Activated naive CD4-positive, alpha-beta T cell treated with anti-CD3 and anti-CD28 coated beads, Interleukin-2, amount 50 U/mL, for 72 hours (primary cell): ENCODE measurements at places on chromosomes 1 and 21. TPM values are rescaled to one million over a fixed set of nuclear protein-coding genes. Genes with fewer than 3 reads are reported as not detected.

ACTL8 gene
- not detected for total RNA-seq

GRCh38 chr1:222820171-222820712 lies 5.4 kb downstream of the DISP1 start:
- no peak for DNase-seq

DNA sequence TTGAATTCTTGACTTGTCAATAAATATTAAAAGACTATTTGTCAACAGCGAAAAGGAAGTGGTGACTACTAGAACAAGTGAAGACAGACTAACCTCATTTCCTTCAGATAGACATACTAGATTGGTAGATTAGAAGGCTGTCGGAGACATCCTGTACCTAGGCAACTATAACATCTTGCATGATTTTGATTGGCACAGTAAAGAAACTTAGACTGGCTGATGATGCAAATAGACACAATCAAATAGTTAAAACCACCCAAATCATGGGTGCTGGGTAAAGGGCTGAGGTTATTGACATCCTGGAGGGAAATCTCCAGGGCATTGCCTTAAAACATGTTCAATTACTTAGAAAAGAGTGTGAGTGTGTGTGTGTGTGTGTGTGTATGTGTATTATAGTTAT lies 85.9 kb upstream of the EDEM3 start:
- DNase-seq, result no peak

GRCh38 chr21:46618738-46619379 lies 14.0 kb upstream of the S100B start:
- DNase-seq, result no peak

DNA sequence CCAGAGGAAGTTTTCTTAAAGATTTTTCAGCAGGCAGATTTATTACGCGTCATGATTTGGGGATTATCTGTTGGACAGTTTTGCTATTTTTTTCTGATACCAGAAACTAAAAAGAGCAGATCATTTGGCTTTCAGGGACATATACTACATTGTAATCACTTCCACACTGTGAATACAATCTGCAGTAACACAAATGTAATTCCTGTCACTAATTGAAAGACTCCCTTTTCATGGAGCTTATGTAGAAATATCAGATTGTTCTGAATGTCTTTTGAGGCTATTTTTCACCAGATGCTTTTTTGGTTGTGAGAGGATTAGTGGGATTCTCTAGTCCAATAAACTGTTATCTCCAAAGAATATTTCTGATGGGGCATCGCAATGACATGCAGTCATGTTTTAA lies 464.2 kb downstream of the DISC1 start:
- no peak for DNase-seq

CELA3A gene
- total RNA-seq, result not detected

C1orf115 gene
- 0.87 TPM for total RNA-seq

NPR1 gene
- not detected for total RNA-seq
